ENCODE measurements at places on chromosomes 13 and 19.

GRCh38 chr13:25761041-25761440 is 290.8 kb downstream of the SHISA2 start:
- DNase-seq, result no peak

DNA sequence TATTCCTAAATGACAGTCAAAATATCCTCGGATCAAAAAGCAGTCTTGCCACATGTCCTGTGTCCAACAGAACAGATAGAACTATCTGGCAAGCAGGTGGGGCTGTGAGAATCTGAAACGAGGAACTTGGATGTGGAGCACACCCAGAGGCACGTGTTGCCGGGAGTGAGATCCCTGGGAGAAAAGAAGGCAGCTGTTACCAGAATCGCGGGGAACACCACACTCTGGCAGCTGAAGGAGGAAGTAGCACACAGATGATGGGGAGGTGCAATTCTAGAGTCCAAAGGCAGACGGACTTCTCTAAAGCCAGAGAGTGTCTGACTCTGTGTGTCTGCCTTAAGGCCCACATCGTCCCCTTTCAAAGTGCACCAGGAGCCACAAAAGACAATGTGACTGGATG is 22.3 kb downstream of the SLC7A1 start:
- DNase-seq, result no peak

DNA sequence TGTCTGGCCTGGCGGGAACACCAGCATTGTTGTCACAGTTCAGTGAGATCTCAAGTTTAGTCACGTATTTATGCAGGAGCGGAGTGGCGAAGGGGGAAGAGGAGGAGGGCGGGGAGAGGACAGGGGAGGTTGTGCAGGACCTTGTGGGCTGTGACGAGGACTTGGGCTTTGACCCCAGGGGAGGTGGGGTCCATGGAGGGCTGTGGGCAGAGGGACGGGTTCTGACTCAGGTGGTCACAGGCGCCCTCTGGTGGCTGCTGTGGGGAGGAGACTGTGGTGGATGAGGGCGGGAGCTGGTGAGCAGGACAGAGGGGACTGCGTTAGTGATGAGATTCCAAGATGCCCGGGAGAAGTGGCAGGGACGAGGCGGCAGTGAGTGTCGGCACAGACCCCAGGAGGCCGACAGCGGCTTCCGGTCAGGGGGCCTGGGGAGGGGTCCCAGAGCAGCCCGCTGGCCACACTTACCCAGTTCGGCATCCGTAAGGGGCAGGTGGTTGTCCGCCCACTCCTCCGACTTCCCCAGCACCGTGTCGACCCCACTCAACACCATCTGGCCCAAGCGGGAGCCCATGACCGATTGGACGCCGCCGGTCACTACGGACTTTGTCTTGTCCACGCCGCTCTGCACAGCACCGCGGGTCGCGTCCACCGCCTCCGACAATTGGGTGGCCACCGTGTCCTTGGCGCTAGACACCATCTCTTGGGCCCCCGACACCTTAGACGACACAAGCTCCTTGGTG is 15.7 kb downstream of the PLIN3 start:
- peak; percentile 61 for DNase-seq

DNA sequence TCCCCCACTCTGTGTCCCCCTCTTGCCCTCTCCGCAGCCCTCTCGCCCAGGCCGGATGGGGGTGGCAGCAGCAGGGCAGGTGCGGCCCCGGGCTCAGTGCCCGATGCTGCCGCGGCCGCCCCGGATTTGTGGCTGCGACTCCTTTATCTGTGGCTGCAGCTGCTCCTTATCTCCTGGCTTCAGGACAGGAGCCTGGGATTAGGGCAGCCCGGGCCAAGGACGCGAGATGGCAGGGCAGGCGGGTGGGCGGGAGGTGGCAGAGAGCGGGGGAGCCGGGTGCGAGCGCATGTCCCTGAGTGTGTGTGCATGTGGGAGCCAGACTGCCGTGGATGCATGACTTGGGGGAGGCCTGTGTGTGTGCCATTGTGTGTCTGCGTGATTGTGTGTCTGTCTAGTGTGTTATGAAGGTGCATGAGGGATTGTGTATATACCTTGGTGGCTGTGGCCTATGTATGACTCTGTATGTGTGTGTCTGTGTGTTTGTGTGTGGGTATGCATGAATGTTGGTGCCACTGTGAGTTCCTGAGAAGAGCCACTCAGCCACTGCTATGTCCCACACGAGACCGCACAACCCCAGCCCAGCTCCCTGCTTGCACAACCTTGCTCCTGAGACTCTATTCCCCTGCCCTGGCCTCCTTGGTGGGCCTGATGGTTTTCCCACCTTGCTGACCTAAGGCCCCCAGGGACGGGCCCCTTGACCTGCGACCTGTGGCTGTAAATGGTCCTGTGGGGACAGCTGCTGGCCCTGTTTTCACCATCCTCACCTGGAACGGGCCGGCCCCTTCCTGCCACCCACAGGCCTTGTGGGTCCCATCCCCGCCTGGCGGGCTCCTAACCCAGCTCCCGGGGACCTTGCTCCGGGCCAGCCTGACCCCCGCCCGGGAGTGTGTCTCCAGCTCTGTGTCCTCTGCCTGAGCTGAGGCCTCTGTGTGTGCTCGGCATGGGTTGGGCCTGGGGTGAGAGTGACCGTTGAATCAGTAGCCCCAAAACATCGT is 5.3 kb upstream of the NRTN start:
- no peak for DNase-seq

DNA sequence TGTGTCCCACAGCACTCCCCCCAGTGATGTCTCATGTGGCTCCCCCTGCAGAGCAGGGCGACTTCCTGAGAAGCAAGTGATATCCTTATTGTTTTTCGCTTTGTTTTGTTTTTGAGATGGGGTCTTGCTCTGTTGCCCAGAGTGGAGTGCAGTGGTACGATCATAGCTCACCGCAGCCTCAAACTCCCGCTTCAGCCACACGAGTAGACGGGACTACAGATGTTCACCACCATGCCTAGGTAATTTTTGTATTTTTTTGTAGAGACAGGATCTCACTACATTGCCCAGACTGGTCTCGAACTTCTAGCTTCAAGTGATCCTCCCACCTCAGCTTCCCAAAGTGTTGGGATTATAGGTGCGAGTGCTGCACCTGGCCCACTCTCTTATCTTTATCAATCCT is 5.0 kb downstream of the CEP89 start:
- no peak for DNase-seq

- no peak for DNase-seq
These were observed 6.5 kb downstream of the UNC13A start for GRCh38 chr19:17681505-17682125.

- DNase-seq, result no peak
These were observed 6.0 kb downstream of the NFKBID start for GRCh38 chr19:35894342-35894741.

DNA sequence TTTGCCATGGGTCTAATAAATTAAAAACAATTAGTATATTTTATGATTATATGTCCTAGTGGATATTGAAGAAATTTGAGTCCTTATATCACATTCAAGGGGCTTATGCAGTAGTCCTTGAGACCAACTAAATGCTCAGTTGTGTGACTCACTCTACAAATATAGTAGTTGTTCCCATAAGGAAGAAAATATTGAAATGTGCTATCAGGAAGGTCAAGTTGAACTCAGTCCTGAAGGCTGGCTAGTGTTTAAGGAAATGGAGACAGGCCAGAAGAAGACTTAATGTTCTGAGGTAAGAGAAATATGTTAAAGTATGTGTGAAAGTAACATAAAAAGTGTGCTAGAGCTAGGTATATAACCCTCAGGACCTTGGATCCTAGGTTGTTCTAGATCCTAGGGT is 766.1 kb upstream of the GPC6 start:
- no peak for DNase-seq

GRCh38 chr19:39941615-39942365 is 7.4 kb upstream of the FCGBP start:
- peak; percentile 28 for DNase-seq

DNA sequence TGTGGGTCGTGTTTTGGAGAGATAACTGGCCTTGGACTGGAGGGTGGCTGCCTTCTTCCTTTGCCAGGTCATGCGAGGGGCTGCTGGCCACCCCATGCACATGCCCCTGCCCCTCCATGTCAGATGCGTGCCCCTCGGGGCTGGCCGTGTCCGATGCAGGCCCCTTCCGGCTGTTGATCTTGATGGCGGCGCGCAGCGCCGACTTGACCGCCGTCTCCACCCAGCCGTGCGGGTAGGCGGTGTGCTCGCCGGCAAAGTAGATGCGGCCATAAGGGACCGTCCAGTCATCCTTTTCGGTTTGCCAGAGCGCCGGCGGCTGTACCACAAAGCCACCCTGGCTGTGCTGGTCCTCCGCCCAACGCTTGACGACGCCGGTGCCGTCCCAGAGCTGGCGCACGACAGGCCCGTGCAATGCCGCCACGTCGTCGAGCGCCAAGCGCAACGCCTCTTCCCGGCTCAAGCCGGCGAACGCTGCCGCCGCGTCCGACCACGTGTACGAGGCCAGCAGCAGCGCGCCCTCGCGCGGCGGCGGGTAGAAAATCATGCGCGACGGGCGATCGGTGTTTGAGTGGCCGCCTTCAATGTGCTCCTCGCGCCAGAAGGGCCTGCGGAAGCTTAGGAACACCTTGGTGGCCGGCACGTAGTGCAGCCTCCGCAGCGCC is 6.9 kb downstream of the IL4I1 start:
- peak; percentile 47 for DNase-seq

DNA sequence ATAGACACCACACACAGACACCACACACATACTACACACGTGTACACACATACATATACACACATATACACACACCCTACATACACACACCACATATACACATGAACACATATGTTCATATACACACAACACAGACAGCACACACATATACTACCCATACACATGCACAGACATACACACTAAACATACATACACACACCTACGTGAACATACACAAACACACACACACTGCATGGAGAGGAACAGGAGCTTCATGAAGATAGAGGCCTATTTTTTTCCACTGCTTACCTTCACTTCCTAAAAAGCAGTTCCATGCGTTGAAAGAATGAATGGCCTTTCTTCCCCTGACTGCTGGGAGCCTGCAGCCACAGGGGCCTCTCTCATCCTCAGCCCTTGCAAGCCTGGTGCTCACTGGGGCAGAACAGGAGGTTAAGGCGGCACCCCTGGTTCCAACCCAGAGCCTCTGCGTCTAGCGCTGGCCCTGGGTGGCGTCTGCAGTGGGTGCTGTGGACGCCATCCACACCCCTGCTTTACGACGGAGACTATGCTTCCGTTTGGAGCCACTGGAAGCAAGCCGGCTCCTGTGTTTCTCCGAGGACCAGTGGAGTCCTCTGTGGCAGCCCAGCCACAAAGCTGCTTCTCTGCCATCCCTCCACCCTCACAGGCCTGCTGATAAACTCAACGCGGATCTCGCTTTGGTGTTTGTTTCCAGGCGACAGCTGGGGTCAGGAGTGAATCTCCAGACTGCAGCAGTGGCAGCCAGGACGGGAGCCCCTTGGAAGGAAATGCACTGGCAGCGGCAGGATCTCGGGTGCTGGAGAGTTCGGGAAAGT is 1.9 kb upstream of the RASA3 start:
- no peak for DNase-seq

GRCh38 chr19:19259741-19260140 is 13.4 kb downstream of the TM6SF2 start:
- no peak for DNase-seq

GRCh38 chr13:87810391-87810801 is 139.2 kb downstream of the SLITRK5 start:
- DNase-seq, result no peak

DNA sequence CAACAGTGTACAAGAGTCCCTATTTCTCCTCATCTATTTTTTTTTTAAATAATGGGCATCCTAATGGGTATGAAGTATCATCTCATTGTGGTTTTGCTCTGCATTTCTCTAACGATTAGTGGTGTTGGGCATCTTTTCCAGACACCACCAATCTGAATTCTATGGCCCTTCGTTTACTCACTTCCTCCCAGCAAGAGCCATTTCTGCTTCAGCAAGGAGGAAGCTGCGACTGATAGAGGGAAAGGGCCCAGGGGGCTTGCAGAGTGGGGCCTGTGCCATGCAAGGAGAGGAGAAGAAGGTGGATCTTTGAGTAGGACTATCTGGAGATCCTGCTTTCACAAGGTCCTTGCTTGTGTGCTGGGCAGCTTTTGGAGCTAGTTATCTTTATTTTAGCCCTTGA is 58.0 kb downstream of the USPL1 start:
- no peak for DNase-seq

GRCh38 chr13:93685900-93686299 is 459.3 kb downstream of the GPC6 start:
- no peak for DNase-seq

DNA sequence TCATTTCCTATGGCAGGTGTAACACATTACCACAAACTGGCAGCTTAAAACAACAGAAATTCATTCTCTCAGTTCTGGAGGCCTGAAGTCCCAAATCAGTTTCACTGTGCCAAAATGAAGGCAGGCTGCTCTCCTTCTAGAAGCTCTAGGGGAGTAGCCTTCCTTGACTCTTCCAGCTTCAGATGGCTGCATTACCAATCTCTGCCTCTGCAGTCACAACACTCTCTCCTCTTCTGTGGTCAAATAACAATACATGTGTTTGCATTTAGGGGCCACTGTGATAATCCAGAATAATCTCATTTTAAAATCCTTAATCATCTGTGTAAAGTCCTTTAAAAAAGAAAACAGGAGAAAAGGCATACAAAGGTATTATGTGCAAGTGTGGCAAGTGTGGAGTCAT is 7.8 kb downstream of the DIAPH3 start:
- no peak for DNase-seq

DNA sequence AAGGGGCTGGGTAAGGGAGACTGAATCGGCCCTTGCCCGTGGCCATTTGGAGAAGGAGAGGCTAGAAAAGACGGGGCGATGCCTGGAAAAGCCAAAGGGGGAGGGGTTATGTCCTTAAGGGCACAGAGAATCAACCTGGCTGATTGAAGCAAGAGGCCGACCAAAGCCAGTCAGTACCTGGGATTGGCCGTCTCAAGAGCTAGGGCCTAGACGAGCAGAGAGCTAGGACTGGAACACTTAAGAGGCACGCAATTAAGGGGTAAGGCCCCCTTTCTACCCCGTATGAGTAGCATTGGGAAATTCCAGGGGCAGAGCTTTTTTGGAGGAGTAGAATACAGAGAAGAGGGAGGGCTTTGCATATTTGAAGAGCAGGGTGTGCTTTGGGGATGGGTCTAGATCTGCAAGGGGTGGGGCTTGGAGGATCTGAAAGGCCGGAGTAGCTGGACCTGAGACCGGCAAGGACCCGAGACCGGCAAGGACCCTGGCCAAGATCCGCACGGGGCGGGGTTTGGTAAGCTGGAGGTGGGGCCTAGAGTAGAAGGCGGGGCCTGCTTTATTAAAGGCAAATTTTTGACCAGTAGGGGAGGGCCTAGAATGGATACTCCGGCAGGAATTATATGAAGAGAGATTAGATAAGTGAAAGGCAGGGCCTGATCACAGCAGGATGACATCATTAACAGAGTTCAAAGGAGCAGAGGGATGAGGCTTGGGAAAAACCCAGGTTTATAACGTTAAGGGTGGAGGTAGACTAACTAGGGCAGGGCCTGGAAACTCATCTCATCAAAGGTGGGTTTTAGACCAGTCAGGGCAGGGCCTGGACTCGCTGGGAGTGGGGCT is 10.7 kb upstream of the CACNG6 start:
- DNase-seq, result no peak

GRCh38 chr19:33288666-33289065 is 13.7 kb downstream of the CEBPA start:
- no peak for DNase-seq

GRCh38 chr19:33252971-33253370 is 27.3 kb upstream of the SLC7A10 start:
- no peak for DNase-seq

Measured in activated CD8-positive, alpha-beta memory T cell treated with anti-CD3 and anti-CD28 coated beads for 4 hours (primary cell).